ENCODE measurements at places on chromosomes 7 and 10.

DNA sequence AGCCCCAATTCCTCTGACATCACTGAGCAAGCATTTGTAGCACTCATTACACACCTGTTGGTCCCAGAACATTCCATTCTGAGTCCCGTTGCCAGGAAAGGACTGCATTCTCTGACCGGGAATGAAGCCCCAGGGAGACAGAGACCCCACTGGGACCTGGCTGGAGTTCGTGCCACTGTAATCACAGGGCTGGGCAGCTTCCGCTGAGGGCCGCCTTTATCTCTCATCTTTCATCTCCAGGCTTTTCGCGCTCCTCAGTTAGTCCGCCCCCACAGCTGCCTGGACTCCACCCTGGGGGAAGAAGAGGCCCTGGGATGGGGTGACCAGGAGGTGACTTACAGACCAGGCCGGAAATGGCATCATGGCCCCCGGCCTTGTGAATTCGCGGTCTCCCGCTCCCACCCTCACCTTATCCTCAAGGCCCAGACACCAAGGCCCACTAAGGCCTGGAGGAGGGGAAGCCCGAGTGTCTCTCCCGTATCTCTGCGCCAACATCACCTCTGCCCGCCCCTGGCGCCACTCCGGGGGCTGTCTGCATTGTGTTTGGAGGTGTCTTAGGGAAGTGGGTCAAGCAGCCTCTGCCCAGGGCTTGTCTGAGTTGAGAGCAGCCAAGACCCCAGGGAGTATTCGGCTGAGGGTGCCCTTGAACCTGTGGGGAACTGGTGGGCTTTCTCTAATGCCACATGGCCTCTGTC is 75.4 kb downstream of the PROSER2 start:
- DNase-seq, result no peak

DNA sequence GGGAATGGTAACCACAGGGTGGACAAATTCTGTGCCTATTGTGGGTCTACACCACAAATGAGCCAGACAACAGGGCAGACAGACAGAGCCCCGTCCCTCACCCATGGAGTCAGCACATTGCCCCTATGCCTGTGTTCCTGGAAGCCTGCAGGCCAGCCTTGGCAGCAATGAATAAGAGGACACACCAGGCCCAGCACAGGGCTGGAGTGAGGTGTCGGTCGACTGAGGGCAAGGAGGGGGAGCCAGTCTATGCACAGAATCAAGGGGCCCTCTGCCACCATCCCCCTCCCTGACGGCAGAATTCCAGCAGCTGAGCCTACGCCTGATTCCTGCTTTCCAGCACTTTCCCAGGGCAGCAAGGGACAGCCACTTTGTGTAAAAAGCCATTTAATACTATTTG is 98.2 kb downstream of the CALN1 start:
- DNase-seq, result no peak

GRCh38 chr7:143321734-143322133 is 5.8 kb downstream of the CLCN1 start:
- no peak for DNase-seq

GRCh38 chr10:80786322-80786721 is 248.6 kb downstream of the SH2D4B start:
- no peak for DNase-seq

GRCh38 chr7:104791080-104791479 is 222.9 kb upstream of the KMT2E start:
- DNase-seq, result no peak

- DNase-seq, result no peak
Measured at GRCh38 chr7:139586286-139586685, 62.8 kb downstream of the CLEC2L start.

DNA sequence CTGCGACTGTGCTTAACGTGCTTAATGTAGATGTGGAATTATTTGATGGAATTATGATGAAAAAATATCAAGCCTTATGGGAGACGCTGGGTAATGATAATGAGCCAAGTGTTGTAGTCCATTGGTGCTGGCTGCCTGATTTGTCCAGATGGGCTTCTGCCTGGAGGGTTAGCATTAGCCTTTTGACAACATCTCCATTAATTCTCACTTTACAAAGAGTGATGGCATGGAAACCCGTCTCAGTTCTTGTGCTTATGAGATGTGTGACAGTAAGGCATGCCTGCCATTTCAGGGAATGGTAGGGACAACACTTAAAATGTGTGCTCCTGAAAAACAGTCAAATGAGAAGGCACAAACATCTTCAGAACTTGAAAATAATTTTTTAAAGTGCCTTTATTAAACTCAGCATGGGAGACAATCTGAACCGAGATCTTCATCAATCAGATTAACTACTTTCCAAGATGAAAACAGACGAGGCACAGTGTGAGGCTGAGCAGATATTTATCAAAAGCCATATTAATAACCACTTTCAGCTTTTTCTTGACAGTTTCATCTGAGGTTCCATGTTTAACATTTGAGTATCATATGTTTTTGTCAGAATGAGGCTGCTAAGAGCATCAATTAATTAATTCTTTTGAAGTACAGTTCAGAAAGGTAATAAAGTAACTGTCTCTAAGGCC is 473.1 kb downstream of the NXPH1 start:
- no peak for DNase-seq

DNA sequence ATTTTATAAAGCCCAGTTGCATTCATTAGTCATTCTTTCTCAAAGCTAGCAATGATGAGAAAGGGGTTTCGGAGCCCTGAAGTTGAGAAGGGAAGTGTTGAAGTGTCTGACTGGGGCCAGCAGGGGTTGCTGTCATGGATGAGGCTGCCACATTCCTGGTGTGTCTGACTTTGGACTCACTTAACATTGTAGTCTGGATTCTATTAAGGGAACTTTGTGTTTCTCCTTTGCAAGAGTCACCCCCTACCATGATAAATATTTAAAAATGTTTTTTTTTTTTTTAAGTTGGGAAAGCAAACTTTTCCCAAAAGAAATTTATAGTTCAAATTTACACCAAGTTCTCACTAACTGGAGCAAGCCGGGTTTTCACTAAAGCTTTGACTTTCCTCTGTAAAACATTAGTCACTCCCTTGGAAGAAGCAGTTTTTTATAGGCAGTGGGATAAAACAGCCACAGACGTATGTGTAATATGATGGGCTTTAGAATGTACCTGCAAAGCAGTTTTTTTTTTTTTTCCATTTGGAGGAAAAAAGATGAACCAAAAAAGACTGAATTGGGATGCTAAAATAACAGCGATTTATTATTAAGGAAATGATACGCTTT is 243.6 kb downstream of the TWIST1 start:
- DNase-seq, result no peak

DNA sequence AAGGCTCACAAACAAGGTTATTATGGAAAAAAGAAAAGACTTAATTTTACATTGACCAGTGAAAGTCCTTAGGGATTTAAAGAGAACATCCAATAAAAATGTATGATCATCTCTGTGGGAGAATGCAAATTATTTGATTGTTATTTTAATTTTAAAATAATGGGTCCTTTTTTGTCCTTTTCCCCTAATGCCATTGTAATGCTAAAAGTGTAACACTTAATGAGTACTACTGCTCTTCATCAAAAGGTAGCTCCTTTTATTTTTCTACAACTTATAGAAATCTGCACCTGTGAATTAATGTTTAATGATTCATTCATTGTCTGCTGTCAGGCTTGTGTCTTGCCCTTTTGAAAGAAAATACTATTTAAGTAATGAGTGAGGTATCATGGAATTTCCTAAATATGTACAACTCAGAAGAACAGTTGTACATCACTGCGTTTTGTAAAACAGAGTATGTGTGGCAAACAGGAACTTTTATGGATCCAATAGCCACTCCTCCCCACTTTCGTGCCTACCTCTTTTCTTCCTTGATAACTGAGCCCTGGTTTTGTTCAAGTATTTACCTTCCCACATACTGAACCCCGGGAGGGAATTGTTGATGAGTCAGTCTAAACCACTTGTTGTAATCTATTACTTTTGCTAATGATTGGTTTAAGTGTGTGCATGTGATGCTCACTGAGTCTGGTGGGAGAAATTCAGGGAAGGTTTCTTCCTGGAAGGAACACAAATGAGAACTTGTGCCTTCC is 19.9 kb upstream of the TRUB1 start:
- DNase-seq, result no peak

DNA sequence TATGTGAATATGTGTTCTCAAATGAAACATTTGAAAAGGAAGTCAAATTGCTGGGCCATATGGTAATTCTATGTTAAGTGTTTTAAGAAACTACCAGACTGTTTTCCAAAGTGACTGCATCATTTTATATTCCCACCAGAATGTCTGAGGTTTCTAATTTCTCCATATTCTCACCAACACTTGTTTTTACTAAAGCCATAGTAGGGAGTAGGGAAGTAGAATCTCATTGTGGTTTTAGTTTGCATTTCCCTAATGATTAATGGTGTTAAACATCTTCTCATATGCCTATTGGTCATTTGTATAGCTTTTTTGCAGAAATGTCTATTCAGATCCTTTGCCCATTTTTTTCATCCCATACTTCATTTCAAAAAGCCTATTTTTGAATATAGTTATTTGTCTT is 9.1 kb upstream of the SEMA4G start:
- DNase-seq, result no peak

DNA sequence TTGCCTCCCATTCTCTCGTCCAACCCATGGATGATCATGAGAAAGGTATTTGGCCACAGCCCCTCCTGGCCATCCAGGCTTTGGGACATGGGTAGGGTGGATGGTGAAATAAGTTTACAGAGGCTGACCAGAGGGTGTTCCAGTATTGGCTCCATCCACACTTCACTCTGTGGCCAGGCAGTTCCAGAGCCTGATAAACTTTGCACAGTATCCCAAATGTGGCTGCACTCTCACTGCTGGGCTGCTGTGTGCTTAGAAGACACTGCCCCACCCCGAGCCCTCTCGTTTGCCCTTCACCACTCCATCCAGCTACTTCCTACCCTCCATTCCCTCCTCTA is 72.0 kb upstream of the ZMIZ1 start:
- DNase-seq, result no peak

GRCh38 chr10:66627156-66627555 is 298.7 kb upstream of the LRRTM3 start:
- no peak for DNase-seq

DNA sequence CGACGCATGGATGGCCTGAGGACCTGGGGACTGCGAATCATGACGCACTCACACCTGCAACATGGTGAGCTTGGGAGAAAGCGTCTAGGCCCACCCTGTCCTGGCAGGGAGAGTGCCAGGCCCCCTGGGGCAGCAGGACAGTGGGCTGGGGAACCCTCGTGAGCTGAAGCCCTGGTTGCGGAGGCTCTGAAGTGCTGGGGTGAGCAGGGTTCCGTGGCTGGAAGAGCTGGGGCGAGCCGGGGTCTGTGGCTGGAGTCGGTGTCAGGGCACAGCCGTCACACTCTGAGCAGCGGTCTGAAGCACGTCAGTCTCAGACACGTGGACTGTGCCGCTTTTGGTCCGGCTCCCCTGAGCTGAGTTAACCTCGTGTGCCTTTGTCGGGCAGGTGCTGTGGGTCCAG is 4.7 kb downstream of the SUN1 start:
- DNase-seq, result no peak

- DNase-seq, result no peak
Measured at GRCh38 chr7:20388084-20388483, 57.4 kb downstream of the ITGB8 start.

DNA sequence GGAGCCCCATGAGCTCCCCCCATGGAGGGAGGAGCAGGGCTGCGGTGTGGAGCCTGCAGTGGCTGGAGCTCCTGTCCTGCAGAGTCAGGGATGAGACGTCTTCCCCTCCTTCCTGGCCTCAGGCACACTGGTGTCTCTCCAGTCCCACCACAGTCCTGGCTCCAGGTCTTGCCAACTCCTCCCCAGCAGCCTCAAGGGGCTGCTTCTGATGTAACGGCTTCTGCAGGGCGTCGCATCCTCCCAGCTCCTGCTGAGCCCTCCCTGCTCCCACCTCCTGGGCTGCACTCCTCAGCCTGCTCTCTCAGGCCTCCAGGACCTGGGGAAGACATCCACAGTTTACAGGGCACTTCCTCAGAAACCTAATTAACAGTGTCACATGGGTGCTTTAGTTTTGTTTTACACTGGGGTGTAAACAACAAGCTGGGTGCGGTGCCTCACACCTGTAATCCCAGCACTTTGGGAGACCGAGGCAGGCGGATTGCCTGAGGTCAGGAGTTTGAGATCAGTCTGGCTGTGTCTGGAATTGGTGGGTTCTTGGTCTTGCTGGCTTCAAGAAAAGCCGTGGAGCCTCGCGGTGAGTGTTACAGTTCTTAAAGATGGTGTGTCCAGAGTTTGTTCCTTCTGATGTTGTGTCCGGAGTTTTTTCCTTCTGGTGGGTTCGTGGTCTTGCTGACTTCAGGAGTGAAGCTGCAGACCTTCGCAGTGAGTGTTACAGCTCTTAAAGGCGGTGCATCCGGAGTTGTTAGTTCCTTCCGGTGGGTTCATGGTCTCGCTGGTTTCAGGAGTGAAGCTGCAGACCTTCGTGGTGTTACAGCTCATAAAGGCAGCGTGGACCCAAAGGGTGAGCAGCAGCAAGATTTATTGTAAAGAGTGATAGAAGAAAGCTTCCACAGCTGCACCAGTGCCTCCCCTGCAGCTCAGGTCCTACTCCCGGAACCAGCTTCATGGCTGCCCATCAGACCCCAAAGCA is 95.0 kb downstream of the PAXIP1 start:
- no peak for DNase-seq

- no peak for DNase-seq
Measured at GRCh38 chr10:11345224-11346054, 266.0 kb downstream of the USP6NL start.

- no peak for DNase-seq
Measured at GRCh38 chr10:126259760-126260479, 128.4 kb downstream of the ADAM12 start.

- DNase-seq, result no peak
Measured at GRCh38 chr10:85613391-85613790, 753.2 kb downstream of the GRID1 start.

GRCh38 chr10:73553761-73554160 is 37.4 kb downstream of the USP54 start:
- DNase-seq, result no peak

GRCh38 chr10:97546456-97547270 is 25.9 kb upstream of the ANKRD2 start:
- DNase-seq, result no peak

DNA sequence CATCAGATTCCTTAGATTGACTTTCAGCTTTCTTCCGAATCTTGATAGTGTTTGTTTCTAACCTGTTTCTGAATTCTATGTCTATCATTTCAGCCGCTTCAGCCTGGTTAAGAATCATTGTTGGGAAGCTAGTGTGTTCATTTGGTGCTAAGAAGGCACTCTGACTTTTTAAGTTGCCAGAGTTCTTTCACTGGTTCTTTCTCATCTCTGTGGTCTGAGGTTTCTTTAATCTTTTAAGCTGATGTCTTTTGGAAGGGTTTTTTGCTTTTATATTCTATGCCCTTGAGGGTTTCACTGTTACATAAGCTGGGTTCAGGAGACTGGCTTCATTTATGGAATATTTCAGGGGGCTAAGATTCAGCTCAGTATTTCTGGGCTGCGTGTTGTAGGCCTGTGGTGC is 104.5 kb upstream of the PRSS58 start:
- no peak for DNase-seq

DNA sequence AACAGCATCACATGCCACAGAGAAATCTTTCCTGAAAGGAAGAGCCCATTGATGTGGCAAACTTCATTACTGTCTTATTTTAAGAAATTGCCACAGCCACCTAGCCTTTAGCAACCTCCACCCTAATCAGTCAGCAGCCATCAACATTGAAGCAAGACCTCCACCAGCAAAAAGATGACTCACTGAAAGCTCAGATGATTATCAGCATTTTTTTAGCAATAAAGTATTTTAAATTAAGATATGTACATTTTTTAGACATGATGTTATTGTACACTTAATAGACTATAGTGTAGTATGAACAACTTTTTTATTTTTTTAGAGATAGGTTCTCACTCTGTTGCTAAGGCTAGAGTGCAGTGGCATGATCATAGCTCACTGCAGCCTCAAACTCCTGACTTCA is 14.8 kb downstream of the STEAP1B start:
- no peak for DNase-seq

All from T-helper 9 cell (primary cell).